Hematopoietic multipotent progenitor cell (in vitro differentiated cells): ENCODE measurements at places on chromosomes 16 and 17.

- DNase-seq: no peak
Observed at GRCh38 chr17:75019146-75019545, 6.7 kb downstream of the MRPL58 start.

DNA sequence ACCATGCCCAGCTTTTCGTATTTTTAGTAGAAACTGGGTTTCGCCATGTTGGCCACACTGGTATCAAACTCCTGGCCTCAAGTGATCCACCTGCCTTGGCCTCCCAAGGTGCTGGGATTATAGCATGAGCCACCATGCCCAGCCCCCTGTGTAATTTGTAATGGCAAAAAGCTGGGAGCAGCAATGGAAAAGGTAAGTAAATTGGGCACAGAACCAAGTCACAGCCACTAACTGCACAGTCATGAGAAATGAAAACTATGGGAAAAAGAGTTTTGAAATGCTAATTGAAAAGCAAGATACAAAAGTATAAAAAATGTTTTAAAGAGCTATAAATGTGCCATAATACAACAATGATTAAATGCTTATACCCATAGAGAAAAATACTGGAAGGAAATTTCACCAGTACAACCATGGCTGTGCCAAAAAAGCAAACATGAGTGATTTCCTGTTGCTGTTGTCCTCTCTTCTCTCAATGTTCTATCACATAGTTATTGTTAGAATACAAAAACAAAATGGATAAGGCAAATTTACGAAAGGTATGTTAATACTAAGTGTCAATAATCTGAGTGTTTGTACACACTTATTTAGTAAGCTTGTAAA lies 6.2 kb downstream of the NTAN1 start:
- DNase-seq: no peak

GRCh38 chr17:77684803-77685798 lies 273.4 kb upstream of the TNRC6C start:
- peak; percentile 36 for DNase-seq

DNA sequence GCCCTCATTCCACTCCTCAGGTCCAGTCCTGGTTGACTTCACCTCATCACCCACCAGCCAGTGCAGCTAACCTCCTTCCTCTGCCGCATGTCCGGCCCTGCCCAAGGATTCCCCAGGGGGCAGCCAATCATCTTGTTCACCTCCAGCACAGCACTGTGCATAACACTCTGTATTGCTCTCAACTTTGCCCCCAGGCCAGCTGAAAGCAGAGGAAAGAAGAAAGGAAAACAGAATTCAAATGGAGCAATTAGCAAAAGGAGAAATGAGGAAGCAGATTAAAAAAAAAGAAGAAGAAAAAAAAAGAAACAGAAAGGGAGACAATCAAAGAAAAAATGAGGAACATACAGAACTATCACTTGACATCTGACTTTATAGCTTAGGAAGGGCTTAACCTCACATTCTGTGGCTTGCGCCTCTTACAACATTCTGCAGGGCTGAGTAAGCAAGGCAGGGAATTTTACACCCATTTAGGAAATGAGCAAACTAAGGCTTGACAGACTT lies 26.1 kb downstream of the GAS7 start:
- DNase-seq: peak; percentile 48

DNA sequence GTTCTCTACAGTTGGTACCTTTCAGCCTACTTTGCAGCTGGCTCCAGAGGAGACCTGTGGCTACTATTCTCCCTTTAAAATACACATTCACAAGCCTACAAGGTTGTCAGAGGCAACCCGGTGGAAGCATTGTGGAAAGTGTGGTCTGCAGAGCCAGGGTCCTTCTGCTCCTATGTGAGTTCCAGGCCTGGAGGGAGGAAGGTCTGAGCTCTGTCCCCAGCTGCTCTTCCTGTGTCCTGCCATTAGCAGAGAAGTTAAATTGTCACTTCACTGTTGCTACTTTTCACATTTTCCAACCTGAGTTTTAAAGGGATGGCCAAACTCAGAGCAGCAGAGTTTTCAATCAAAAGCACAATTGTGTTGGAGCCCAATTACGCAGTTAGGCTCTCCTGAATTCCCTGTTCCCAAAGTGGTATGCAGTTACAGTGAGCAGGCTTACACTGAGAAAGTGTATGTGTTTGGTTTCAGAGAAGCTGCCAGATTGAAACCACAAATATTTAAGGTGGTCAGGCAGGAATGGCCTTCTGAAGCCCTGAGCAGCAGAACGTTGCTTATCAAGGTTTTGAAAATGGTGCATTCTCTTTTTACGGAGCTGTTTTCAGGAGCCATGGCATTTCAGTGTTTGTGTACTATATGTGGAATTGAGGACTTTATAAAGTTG lies 25.0 kb downstream of the MAP3K3 start:
- no peak for DNase-seq
